ENCODE measurements at places on chromosomes 11 and 22.

DNA sequence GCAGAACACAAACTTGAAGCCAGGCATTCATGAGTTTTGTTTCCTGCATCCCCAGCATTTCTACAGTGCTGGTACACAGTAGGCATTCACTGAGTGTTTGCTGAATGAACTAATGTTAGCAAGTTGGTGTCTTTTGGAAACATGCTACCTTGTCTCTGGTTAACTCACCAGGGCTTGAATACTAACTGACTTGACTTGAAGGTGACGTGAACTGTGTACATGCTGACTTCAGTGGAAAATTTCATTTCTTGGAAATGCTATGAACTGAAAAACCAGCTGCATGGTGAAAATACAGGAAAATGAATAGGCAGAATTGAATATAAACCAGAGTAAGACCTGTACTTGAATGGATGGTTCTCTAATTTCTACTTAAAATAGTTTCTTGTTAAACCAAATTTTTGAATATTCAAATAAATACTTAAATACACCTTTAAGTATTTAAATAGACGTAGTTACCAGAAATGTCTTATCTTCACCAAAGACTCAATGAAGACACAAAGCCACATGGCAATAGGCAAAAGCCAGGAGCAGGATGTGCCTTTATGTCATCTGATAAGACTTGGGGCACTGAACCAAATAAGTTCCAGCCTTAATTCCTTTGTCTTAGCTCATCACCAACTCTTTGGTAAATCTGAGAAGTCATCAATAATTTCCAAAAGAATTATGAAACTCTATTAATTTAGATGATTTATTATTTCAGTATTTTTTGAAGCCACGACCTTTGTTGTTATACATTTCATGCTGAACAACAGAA lies 39.7 kb upstream of the POU2AF2 start:
- DNase-seq, result no peak

GRCh38 chr11:111417766-111418435 lies 38.8 kb upstream of the POU2AF1 start:
- peak; percentile 86 for DNase-seq

- no peak for DNase-seq
Observed at GRCh38 chr22:43448048-43448447, 36.2 kb downstream of the MPPED1 start.

- DNase-seq, result no peak
Observed at GRCh38 chr11:111206472-111206871, 39.1 kb upstream of the POU2AF2 start.

GRCh38 chr11:57457643-57458023 lies 2.7 kb upstream of the RTN4RL2 start:
- no peak for DNase-seq

DNA sequence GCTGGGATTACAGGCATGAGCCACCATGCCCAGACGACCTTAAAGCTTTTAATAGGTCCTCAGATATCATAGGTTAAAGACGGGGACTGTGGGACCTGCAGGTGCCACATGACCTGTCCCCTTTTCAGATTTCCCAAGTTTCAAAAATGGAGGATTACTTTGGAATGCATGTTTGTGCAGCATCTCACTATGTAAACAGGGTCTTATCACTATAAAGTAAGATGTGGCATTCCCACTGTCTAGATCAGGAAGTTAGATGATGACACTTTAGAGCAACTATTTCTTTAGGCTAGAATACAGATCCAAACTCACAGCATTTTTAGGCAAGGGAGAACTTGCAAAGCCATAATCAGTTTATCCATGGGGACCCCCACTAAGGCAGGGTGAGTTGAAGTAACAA lies 92.8 kb downstream of the USP35 start:
- no peak for DNase-seq
